Stimulated activated CD4-positive, alpha-beta T cell treated with anti-CD3 and anti-CD28 coated beads, Interleukin-4, amount 100 ng/mL, for 4 hours (primary cell): ENCODE measurements at places on chromosomes 16 and 17.

DNA sequence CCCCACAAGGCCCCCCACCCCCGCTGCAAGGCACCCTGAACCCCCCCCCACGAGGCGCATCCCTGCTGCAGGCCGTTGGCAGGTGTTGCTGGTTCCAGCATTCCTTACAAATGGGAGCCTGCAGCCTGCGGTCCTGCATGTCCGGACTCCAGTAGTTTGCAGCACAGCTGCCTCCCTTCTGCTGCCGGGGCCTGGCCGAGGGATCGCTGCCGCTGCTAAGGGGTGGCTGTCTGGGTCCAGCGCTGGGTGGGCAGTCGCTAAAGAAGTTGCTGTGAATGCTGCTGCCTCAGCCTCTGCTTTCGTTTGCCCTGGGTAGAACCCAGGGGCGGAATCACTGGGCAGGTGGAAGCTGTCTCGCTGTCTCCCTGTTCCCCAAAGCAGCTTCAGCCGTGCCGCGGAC is 11.8 kb downstream of the UTS2R start:
- no peak for DNase-seq

DNA sequence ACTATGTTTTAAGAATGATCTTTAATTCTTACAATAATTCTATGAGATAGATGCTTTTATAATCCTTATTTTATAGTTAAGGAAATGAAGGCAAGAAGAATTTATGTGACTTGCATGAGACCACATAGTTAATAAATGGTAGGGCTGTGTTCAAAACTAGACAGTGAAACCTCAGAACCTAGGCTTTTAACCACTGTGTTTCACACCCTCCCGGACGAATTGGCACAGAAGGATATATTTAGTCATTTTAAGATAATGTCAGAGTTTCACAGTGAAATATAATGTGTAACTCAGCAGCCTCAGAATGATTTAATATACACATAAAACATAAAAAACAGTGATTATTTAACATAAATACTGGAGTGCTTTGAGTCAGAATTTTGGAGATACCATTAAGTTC is 57.0 kb downstream of the NSRP1 start:
- no peak for DNase-seq

- no peak for DNase-seq
These were observed 25.0 kb downstream of the MRC2 start for GRCh38 chr17:62652251-62653001.

- no peak for DNase-seq
These were observed 2.5 kb downstream of the ODAD4 start for GRCh38 chr17:41932816-41933389.

- peak; percentile 34 for DNase-seq
These were observed 429 bp downstream of the KIF1C start for GRCh38 chr17:4998027-4998731.

DNA sequence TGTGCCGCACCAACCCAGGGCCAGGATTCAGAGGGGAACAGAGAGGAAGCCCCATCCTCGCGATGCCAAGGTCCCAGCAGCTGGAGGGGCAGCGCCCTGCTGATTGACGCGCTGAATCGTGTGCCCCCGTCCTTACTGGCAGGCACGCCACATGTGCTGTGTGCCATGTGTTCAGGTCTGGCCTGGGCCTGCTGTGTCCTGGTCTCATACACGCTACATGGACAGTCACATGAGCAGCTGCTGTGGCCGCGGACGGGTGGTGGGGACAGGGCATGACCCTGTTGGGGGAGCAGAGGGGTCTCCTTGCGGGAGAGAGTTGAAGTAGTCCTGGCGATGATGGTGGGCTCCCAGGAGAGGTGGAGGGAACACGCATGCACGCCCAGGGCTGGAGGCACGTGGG is 18.0 kb downstream of the CBFA2T3 start:
- no peak for DNase-seq

- DNase-seq = no peak
These were observed 49.2 kb downstream of the PDPK1 start for GRCh38 chr16:2586901-2587480.

GRCh38 chr17:40360091-40360490 is 4.4 kb downstream of the GJD3 start:
- no peak for DNase-seq

- no peak for DNase-seq
These were observed 38.5 kb downstream of the VPS53 start for GRCh38 chr17:676060-676700.
